Activated CD4-positive, alpha-beta T cell treated with anti-CD3 and anti-CD28 coated beads, Interleukin-2, amount 10 ng/mL, durations not matched to agents 24 days and 14 days (primary cell): ENCODE measurements at places on chromosomes 3 and 15. TPM values are rescaled to one million over a fixed set of nuclear protein-coding genes. Genes with fewer than 3 reads are reported as not detected.

- no peak overlapping the region for H3K27ac ChIP-seq
- peaks cover 2% of the 10 kb centered on the region for H3K36me3 ChIP-seq
- no peaks in the 10 kb centered on the region for H3K4me1 ChIP-seq
- H3K27me3 ChIP-seq = no peaks in the 10 kb centered on the region
- H3K4me3 ChIP-seq = no peak overlapping the region
Observed at GRCh38 chr3:49237344-49237743, 39.7 kb downstream of the C3orf62 start.

DNA sequence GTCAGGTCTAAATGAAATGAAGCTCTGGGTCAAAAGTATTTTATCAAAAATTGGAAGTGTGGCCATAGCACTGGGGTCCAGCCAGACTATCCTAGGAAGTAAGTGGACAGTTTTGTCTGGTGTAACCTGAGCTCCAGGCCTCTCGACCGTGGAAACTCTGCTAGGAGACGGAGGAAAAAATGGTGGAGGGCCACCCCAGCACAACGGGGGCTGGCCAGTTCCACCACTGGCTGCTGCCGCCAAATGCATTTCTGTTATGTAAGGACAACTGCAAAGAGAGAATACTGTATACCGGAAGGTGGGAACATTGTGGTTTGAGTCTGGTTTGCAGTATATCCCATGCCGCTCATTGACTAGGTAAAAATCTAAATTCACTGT lies 235.7 kb downstream of the GREM1 start:
- H3K4me3 ChIP-seq = no peak overlapping the region
- H3K27ac ChIP-seq = no peak overlapping the region
- H3K36me3 ChIP-seq = no peaks in the 10 kb centered on the region
- DNase-seq = no peak

GRCh38 chr3:32325201-32325600 lies 66.5 kb upstream of the CMTM7 start:
- H3K4me3 ChIP-seq = no peak overlapping the region
- no peaks in the 10 kb centered on the region for H3K27me3 ChIP-seq
- no peak overlapping the region for H3K27ac ChIP-seq
- H3K36me3 ChIP-seq = peaks cover 2% of the 10 kb centered on the region

DNA sequence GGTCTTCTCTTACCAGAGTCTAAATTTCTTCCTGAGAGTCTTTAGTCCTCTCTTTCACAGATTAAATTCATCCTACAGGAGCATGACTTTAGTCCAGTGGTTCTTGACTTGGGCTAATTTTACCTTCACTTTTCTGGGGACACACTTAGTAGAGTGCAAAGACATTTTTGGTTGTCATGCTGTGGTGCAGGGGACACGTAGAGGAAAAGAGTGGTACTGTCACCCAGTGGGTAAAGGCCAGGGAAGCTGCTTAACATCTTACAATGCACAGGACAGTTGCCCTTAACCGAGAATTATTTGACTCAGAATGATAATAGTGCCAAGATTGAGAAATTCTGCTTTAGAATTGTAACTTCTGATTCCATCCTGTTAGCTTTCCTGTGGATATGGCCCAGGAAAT lies 772.5 kb upstream of the GRM7 start:
- H3K4me3 ChIP-seq = no peak overlapping the region
- no peaks in the 10 kb centered on the region for H3K4me1 ChIP-seq
- no peaks in the 10 kb centered on the region for H3K36me3 ChIP-seq
- DNase-seq = no peak
- no peaks in the 10 kb centered on the region for H3K27me3 ChIP-seq

DNA sequence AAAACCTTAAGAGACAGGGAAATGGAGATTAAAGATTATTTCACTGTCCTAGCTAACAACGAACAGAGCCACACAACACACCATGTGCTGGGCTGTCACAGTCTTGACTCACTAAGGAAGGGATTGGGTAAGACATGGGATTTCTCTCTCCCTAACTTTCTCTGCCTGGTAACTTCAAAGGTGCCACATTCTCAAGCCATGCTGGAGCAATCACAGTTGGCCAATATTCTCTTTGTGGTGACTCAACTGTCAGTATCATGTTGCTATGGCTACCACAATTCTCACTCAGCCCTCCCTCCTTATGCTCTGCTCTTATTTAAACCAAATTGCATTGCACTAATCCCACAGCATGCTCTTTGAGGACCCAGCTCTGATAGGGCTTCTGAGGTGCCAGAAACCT lies 74.0 kb downstream of the OXNAD1 start:
- no peak overlapping the region for H3K4me3 ChIP-seq
- H3K36me3 ChIP-seq = peaks cover 61% of the 10 kb centered on the region
- peaks cover 45% of the 10 kb centered on the region for H3K4me1 ChIP-seq
- H3K27me3 ChIP-seq = no peaks in the 10 kb centered on the region
- peak; percentile 71 for DNase-seq

- peaks cover 4% of the 10 kb centered on the region for H3K36me3 ChIP-seq
- H3K27me3 ChIP-seq = peaks cover 10% of the 10 kb centered on the region
- H3K27ac ChIP-seq = peak overlapping the region; percentile 75
- H3K4me3 ChIP-seq = peak overlapping the region; percentile 89
- peaks cover 10% of the 10 kb centered on the region for H3K4me1 ChIP-seq
- peak; percentile 58 for DNase-seq
Observed at GRCh38 chr3:155805204-155805801, 775 bp downstream of the C3orf33 start.

DNA sequence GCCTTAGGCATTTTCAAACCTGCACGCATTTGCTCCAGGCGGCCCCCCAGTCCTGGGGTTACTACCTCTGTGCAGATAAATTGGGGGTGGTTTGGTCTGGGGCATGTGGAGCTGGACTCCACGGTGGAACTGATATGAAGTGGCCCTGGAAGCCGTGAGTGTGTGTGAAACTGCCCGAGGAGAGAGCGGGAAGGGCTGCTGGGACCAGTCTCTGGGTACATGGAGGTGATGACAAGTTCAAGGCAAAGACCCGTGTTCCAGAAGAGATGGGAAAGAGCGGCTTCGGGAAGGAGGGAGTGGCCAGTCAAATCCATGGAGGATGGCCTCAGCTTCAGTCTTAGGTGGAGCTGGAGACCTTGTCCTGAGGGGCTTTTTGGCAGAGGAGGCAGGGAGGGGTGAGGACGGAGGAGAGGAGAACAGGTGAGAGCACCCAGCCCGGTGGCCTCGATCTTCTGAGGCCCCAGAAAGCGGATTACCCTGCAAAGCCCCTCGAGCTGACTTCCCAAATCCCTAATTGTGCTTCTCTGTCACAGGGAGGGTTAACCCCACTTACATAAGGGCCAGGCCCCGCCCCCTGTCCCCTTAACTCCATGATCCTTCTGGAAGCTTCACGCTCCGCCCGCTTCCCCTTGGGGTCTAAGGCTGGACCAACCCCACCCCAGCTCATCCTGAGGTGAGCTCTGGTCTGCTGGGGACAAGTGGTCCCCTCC lies 1.9 kb upstream of the NR2E3 start:
- no peak for DNase-seq
- H3K4me3 ChIP-seq = no peak overlapping the region
- H3K27me3 ChIP-seq = no peaks in the 10 kb centered on the region
- H3K36me3 ChIP-seq = no peaks in the 10 kb centered on the region
- no peak overlapping the region for H3K27ac ChIP-seq
- H3K4me1 ChIP-seq = no peaks in the 10 kb centered on the region

DNA sequence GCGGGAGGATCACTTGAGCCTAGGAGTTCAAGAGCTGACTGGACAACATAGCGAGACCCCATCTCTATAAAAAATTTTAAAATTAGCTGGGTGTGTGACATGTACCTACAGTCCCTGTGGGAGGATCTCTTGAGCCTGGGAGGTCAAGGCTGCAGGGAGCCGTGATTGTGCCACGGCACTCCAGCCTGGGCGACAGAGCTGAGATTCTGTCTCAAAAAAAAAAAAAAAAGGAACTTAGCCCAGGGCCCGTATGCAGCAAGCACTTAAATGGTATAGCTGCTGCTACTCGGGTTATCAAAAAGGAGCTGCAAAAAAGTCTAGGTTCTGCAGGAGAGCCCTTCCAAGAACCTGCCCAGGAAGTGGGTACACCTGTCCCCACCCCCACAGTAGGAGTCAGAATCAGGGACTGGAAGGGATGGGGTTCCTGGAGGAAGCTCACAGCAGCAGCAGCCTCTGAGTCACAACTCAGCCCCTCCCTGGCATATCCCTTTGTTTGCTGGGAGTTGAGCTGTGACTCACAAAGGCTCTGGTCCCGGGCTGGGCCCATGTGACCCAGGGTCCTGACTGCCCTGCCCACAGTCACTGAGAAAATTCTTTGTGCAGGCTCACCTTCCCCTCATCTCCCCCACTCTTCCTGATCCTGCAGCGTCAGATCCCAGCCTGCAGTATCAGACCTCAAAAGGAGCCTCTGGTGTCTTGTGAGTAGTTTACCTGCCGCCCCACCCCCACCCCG lies at the start of gene SPATA12:
TSS of gene SPATA12 (plus strand) at position 576 of the 733 bp plus-strand sequence. CDS start 13,031 bp downstream, outside the sequence.
- no peak for DNase-seq
- no peak within 1 kb of the TSS for H3K4me3 ChIP-seq
- peaks cover 7% of the 10 kb centered on the region for H3K4me1 ChIP-seq
- H3K36me3 ChIP-seq = no peaks in the 10 kb centered on the region
- peak within 1 kb of the TSS; percentile 53 for H3K27ac ChIP-seq

- H3K36me3 ChIP-seq = no peaks in the 10 kb centered on the region
- H3K27me3 ChIP-seq = peaks cover 36% of the 10 kb centered on the region
- DNase-seq = no peak
Observed at GRCh38 chr15:57994221-57995049, 71.1 kb downstream of the ALDH1A2 start.

DNA sequence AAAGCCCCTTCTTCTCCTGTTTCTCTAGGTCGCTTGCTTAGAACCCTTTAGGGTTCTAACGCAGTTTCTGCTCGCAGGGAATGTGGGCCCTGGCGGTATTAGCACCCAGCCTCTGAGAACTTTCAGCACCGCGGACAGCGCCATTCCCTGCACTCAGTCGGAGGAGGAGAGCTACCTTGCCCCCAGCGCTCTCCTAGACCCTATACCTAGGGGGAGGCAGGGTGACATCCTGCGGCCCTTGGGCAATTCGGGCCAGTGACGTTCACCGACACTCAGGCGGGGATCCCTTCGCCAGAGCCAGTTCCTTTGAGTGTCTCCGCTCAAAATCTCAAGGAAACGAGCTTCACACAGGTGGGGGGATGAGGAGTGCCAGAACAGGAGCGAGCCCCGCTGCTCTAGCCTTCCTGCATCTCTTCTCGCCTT lies 1.3 kb downstream of the SLC7A14 start:
- no peak overlapping the region for H3K27ac ChIP-seq
- H3K4me3 ChIP-seq = no peak overlapping the region
- peaks cover 48% of the 10 kb centered on the region for H3K27me3 ChIP-seq
- no peaks in the 10 kb centered on the region for H3K36me3 ChIP-seq
- peak; percentile 86 for DNase-seq
- no peaks in the 10 kb centered on the region for H3K4me1 ChIP-seq

DNA sequence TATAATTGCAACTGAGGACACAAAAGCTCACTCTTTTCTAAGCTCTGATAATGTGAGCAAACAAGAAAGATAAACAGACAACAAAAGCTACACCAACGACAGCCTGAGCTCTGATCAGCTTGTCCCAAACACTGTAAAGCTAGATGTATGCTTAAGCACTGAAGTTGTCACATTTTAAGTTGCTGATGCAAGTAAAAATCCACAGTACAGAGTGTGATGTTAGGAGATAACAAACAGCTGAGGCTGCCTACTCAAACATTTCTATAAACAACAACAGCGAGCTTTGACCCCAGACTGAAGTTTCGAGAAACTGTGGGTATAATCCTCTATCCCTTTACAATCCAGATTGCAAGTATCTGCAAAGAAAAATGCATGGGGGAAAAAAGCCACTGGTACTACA lies 10.7 kb downstream of the MTHFS start:
- H3K4me3 ChIP-seq = no peak overlapping the region
- H3K4me1 ChIP-seq = peaks cover 23% of the 10 kb centered on the region
- no peak for DNase-seq
- no peaks in the 10 kb centered on the region for H3K27me3 ChIP-seq
- H3K36me3 ChIP-seq = peaks cover 67% of the 10 kb centered on the region
- H3K27ac ChIP-seq = no peak overlapping the region

DNA sequence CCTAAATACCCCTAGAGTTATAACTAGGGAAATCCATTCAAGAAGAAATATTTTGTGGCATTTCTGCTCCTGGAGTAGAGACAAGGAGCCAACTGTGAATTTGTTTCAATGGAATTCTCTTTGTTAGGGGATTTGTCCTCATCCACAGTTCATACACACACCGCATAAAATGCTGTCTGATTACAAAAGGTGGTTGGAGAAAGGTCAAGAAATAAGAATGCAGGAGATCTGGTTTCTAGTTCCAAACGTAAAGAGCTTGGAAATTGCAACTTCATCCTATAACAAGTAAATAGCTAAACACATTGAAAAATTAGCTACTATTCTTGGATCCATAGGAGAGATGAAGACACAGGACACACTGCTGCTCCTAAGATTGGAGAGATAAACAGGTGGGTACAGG lies 66.3 kb upstream of the NEDD4 start:
- no peak overlapping the region for H3K27ac ChIP-seq
- no peaks in the 10 kb centered on the region for H3K4me1 ChIP-seq
- no peaks in the 10 kb centered on the region for H3K36me3 ChIP-seq
- no peak for DNase-seq
- H3K27me3 ChIP-seq = peaks cover 14% of the 10 kb centered on the region
- no peak overlapping the region for H3K4me3 ChIP-seq

DNA sequence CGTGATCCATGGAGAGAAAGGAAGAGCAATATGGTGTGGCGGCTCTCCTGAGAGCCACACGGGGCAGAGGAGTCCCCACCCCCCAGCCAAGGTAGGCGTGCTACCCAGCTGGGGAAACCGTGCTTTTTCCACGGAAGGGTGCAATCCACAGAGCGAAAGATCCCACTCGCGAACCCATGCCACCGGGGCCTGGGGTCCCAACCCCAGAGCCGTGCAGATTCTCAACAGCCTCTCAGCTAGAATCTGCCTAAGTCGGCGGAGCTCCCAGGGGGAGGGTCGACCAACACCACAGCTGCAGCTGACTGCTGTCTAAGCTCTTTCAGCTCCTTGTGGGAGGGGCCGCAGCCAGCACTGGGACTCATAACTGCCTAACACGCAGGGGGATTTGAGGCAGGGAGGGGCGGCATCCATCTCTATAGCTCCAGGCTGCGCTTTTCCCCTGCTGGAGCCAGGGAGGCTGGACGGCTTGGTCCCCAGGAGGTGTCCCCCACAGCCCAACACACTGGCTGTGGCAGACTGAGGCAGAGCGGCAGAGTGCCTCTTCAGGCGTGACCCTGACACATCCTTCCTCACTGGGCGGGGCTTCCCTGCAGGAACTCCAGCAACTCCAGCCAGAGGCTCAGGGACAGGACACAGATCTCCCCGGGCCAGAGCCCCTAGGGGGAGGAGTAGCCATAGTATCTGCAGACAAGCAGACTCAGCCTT lies 107.6 kb upstream of the ZBTB20 start:
- no peak for DNase-seq
- H3K27ac ChIP-seq = no peak overlapping the region
- no peaks in the 10 kb centered on the region for H3K36me3 ChIP-seq

GRCh38 chr15:66785637-66786036 lies 83.6 kb downstream of the SMAD6 start:
- DNase-seq = no peak
- H3K27me3 ChIP-seq = no peaks in the 10 kb centered on the region
- H3K36me3 ChIP-seq = no peaks in the 10 kb centered on the region
- H3K4me3 ChIP-seq = no peak overlapping the region
- H3K27ac ChIP-seq = no peak overlapping the region
- no peaks in the 10 kb centered on the region for H3K4me1 ChIP-seq

Gene GATM
- total RNA-seq = 0.65 and 1.0 TPM in 2 replicates

Gene STRIT1
- not detected in 2 replicates for total RNA-seq

Gene CFAP20DC
- total RNA-seq = 0.98 and 1.3 TPM in 2 replicates

Gene MAP6D1
- total RNA-seq = 1.4 and 2.1 TPM in 2 replicates

Gene SERPINI2
- total RNA-seq = not detected in 2 replicates
